SW 1271 (cell line): ENCODE measurements at places on chromosomes 2 and 18.
A peak's percentile ranks its signal among the peaks of the same experiment; 100 is the strongest.

GRCh38 chr18:22977847-22978701 lies 44.9 kb downstream of the RBBP8 start:
- peak; percentile 76 for DNase-seq

DNA sequence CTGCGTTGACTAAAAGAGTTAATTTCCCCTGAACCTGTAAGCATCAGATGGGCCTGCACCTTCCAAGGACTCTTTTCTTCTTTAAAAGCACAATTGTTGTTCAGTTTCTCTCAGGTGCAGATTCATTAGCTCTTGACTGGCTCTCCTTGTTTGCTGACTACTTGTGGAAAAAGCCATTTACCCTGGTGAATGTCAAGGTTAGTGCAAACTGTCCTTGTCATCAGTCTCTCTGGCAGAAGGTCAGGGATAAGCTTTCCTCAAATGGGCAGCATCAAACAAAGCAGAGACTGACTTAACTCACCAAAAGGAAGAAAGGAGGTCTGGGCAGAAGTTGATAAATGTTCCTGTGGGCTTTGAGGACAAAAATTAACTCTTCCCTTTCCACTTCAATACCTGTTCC lies 922.7 kb downstream of the BCL11A start:
- DNase-seq, result no peak

DNA sequence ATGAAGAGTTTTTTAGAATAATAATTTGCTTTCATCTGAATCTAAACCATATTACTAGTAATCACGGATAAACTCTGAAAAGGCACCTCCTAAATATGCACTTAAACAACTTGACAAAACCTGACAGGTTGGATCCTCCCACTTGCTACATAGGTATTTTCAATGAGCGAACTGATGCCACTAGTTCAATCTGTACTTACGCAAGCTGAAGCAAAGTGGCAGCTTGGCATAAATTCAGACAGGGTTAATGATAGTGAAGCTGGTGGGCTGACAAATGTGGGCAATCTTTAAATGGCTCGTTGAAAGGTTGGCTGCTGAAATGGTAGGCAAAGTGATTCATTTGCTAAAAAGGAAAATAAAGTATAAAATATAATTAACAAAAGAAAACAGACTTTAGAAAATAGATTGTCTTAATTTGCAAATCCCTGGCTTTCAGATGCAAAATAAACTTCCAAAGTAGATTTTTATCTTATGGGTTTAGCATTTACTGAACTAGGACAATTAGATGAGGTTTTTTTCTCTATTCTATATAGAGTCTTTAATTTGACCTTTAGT lies 1713.5 kb upstream of the SLC39A10 start:
- DNase-seq, result no peak

DNA sequence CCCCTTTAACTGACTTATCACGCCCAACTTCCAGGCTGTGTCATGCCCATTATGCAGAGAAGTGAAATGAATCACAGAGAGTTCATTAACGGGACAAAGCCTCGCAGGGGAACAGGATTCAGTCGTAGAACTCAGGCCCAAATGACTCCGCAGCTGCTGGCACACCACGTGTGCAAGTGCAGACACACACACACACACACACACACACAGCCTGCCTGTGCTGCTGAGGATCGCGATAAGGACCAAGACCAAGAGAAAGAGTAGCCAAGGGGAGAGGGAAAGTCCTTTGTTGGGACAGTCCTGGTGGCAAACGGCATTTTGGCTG lies 90.0 kb upstream of the TAF1B start:
- no peak for DNase-seq

DNA sequence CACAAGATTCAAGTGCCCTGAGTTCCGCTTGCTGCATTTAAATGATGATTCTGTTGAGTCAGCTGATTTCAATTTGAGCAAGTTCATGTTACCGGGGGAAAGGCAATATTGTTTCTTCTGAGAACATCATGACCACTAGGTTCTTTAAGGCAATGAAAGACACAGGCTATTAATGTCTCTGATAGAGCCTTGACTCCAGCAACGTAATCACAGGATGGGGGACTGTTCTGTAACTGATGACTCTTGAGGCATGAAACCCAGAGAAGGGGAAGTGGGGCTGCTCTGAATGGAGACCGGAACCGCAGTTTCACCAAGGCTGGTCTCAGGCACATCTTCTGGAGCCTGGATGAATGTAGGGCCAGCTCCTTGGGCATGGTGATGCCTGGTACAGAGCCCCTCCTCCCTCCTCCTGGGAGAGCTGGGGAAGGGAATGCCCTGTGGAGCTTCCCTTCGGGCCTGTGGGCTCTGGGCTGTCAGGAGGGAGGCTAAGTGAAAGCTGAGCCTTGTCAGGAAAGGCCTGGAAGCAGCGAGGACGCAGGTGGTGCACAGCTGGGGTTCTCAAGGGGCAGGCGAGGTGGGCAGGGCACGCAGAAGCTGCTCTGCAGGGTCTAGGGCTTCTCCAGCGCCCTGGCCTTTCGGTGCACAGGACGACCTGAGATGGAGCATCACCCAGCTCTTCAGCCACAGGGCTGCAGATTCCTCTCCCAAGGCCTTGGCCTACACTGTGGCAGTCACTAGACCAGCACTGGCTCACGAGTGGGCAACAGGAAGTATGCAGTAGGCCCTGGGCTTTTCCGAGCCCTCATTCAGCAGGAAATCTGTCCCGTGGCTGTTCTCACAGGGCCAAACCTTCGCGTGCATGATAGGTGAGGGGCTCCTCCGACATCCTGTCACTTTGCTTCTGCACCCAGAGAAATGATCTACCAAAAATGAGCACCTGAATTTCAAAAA lies 36.6 kb upstream of the PRLH start:
- no peak for DNase-seq

GRCh38 chr18:49859021-49859359 lies 45.7 kb upstream of the ACAA2 start:
- no peak for DNase-seq

DNA sequence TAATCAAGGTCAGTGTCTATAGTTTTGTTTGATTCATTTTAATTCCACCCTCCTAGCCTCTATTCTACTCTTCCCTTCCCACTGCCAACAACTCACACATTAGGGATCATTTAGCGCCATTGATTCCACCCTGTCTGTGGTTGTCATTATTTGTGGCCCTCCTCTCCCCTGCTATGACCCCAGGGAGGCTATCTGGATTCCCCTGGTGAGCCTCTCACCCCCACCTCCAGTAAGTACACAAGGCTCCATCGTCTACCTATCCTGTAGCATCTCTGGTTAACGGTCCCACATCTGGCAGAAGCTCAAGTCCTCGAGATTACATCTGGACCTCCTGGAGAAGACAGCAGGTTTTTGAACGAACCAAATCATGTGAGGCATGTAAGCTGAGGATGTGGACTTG lies 27.4 kb downstream of the UPP2 start:
- no peak for DNase-seq

DNA sequence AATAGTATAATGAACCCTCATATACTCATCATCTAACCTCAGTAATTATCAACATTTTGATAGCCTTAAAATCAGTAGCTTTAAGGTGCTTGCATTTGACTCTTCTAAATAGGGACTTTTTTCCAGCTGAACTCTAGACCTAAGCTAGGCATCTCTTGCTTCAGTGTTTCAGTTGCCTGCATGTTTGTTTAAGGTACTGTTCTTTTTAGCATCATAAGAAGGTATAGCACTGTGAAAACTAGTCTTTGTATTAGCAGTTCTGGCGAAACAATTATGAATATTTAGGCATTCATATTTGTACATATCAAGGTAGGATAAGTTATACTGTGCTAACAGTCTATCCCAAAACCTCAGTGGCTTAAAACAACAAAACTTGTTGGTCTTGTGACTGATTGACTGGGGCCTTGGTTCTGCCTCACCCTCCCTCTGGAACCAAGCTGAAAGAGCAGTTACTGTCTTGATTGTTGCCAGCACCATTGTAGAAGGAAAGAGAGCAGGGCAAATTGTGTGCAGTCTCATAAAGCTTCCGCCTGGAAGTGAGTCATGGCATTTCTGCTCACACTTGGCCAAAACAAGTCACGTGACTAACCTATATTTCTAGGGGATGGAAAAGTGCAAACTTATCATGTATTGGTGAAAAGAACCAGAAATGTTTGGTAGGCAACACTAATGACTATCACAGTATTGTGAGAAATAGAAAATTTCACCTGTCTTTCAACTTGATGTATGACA lies 24.3 kb downstream of the GALNT1 start:
- no peak for DNase-seq

DNA sequence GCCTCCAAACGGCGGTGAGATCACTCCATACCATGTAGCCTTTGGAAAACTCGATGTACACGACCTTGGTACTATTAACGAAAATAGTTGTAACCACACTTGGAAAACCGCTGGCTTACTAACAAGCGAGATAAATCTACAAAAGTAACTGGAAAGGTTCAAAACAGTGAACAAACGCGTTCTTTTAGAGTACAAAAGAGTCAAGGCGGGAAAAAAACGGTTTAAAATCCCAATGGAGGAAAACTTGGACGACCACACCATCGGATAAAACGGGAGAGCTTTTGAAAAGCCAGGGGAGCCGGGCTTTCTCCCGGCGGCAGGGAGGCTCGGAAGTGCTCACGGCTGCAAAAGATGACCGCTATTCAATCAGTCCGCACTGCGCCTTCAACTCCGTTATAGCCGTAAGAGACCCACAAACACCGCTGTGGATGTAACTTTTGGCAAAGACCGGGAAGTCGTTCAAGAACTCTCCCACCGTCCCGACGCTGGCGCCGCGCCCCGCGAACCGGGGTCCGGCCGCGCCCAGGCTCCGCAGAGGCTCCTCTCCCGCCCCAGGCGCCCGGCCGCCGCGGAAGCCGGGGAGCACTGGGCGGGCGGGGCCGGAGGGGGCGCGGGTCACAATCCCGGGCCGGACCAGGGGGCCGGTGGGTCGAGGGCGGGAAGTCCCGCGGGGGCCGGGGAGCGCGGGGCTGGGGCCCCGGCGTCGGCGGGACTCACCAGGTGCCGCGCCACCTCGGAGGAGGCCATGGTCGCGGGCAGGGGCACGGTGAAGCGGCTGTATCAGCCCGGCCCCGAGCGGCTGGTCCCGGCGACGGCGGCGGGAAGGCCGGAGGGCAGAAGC lies 465 bp downstream of the SEPTIN10 start:
- DNase-seq, result peak; percentile 72

DNA sequence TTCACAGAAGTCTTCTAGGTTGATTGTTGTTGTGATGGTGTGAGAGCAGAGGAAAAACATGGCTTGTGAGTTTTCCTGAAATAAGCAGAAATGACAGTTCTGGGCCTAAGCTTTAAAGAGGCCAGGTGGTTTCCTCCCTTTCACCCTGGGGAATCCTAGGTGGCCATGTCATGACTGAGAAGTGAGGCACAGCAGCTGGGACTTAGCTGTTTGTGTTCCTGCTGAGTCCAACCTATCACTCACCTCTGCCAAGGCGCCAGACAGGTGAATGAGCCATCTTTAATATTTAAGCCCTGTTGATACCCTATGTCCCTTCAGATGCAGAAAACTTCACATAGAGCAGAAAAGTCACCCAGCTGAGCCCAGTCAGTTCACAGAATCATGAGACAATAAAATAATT lies 384.4 kb downstream of the SLC4A3 start:
- no peak for DNase-seq

DNA sequence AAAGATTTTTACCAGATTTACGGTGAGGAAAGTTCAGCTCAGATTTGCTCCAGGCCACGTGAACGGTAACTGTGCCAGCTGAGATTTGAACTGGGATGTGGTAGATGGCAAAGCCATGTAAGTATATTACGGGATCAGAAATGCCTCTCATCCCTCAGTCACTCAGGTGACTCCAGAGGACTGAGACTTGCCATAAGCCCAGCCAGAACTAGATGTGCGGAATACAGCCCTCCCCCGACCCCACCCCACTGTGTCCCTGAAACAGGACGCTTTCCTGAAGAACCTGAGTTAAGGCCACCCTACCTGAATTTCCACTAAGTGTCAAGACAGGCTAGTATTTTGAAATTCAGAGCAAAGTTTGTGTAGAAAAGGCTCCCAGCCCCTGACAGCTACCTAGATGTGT lies 1.3 kb upstream of the FHL2 start:
- no peak for DNase-seq

DNA sequence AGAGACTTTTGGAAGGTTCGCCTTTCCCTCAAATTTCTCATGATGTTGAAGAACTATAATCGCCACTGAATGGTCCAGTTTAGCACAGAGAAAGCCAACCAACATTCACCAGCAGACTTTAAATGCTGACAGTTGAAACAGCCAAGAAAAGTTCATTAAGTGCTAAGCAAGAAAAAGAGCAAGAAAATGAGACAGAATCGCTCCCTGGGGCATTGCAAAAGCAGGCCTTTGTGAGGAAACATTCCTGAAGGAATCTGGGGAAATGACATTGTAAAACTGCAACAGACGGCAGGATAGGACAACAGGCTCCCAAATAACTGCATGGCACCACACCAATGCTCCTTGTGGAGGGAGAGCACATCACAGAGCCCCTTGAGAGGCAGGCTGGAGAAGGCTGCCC lies 269.3 kb upstream of the ID2 start:
- no peak for DNase-seq

GRCh38 chr2:106537047-106537446 lies 49.9 kb downstream of the CD8B2 start:
- DNase-seq, result no peak

DNA sequence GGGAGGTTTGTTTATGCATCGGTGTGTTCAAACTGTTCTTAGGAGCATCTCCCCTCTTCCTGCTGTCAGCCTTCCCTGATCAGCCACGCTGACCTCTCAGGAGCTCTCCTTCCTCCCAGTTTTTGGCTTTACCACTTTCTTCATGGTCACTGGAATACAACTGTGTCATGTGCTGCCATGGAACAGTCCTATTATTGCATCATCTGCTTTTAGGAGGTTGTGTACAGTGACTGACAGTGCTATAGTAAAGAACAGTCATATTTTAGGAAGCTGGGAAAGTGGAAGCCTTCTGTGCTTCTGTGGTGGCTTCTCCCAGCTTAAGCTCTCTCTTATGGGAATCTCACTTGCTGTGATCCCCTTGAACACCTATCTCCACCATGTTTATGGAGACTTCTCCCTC lies 165.5 kb downstream of the TPGS2 start:
- no peak for DNase-seq

GRCh38 chr2:189338115-189338514 lies 103.2 kb upstream of the WDR75 start:
- DNase-seq, result no peak

DNA sequence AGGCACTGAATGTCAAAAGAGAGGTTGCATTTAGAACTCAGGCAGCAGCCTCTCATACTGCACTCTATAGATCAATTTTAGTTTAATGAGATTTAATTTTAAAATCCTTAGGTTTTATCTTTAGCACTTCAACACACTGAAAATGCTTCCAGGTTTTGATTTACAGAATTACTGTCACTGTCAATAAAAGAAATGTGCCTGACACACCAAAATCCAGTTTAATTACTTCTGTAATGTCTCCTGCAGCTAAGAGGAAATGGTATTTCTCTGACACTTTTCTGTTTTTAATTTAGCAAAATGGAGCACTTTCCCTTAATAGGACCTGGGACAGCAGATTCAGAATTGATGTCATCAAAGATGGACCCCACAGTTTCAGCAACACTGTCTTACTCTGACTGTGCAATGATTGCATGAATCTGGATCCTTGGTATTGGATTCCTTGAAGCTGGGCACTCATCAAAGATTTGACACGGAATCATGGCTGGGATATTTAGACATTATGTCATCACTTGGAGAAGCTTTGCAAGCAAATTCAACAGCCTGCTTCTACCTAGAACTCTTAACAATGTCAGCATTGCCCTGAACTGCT lies 576.5 kb downstream of the NRXN1 start:
- no peak for DNase-seq

GRCh38 chr2:3617198-3617890 lies 22.4 kb downstream of the COLEC11 start:
- DNase-seq, result no peak

GRCh38 chr18:58239879-58240278 lies 195.9 kb downstream of the NEDD4L start:
- DNase-seq, result no peak

- no peak for DNase-seq
These were observed 78.9 kb downstream of the EHD3 start for GRCh38 chr2:31312898-31313297.
